H4 (cell line): ENCODE measurements at places on chromosomes 7 and 10. TPM values are rescaled to one million over a fixed set of nuclear protein-coding genes. Genes with fewer than 3 reads are reported as not detected.
A peak's percentile ranks its signal among the peaks of the same experiment; 100 is the strongest.

GRCh38 chr7:12865593-12865992 is 178.2 kb downstream of the ARL4A start:
- no peak for DNase-seq

DNA sequence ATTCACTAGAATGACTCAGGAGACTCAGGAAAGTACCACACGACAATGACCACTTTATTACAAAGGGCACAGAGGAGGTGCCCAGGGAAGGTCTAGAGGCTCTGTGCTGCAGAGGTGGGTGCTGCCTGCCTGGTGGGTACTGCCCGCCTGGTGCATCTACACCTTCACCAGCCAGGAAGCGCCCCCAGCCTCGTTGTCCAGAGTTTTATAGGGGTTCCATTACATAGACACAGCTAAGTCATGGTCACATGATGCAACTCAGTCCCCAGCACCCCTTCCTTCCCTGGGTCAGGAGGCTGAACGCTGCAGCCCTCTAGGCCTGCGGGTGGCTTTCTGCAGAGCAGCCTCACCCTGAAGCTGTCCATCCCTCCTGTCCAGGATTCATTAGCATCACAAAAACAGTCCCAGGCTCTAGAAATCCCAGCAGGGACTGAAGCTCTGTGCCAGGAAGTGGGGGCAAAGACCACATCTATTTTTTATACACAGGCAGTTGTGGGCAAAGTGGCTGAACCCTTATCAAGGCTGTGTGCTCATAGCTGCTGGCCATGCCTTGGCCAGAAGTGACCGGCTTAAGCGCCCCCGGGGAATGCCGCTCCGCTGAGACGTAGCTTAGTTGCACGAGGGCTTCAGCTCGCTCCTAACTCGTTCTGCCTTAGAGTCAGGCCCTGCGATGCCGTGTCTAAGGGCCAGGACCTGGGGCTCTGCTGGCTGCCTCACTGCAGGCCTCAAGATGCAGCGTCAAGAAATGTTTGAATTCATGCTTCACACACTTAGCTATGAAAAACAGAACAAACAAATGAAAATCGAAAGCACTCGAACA is 219.0 kb downstream of the GLRX3 start:
- DNase-seq: no peak

DNA sequence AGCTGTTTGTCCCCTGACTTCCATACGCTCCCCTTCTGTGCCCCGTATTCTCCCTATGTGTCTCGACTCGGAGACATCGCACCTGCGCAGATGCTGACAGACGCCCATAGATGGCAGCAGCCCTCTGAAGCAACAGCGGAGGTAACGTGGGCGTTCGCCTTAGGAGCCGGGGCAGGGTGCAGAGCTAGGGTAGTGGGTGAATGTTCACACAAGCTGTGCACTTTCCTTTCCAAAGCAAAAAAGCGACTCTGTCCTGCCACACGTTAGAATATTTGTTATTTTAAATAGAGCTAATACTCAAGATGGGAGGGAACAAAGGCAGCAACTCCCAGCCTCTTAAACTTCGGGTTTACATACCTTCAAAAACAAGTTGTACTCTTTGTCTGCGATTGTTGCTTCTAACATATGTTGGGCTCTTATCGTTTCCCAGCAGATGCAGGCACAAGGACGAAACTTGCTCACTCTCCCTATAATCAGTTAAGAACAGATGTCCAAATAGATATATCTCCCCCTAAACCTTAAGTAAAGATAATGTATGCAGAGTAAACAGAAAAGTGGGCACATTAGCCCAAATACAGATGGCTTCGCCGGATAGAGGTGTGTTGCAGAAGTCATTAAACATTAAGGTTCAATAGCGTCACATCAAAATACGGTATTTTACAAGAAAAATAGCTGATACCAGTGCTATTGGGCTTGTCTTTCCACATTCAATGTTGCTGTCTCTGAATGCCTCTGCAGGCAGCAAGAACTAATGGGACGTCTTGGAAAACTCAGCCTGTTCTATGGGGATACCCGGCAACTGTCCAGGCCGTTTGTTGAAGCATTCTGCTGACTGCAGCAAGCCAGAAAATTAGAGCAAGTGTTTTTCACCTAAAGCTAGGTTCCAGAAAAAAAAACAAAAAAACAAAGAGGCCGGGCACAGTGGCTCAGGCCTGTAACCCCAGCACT is 340.3 kb upstream of the PRKCQ start:
- peak; percentile 53 for DNase-seq

GRCh38 chr10:85916994-85917573 is 449.5 kb downstream of the GRID1 start:
- no peak for DNase-seq

DNA sequence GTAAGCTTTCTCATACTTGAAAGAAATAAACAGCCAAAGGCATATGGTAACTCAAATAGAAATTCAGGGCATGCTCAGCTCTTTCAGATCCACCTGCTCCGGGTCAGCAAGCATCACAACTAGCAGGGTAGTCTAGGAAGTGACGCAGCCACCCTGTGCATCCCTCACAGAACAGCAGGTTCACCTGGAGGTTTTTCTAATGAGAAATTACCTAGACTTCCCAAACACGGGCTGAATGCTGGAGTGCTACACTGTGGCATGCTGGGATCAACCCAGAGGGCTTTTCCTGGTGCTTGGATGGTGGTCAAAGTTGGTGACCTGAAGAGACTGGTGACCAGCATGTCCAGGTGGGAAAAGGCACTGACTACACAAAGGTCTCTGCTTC is 66.8 kb upstream of the DNAJB6 start:
- DNase-seq: no peak

DNA sequence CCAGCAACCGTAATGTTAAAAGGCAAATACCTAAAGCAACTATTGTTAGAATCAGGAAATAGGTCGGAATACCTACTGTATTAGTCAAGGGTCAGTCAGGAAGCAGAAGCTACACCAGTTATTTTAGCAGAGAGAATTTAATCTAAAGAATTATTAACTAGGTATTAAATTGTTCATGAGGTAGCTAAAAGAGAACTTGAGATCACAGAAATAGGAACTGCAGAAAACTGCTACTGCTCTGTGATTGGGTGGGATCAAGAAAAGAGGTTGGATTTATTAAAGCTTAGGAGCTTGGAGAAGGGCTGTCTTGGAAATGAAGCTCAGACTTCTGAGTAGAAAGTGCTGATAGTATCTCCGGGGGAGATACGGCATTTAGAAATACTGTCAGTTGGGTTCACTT is 20.0 kb upstream of the ZNF438 start:
- DNase-seq: no peak

GRCh38 chr7:53035499-53036412 is at the start of gene POM121L12:
Gene POM121L12, plus strand, starts transcription at chr7:53035633. Its CDS starts 39 bp downstream, at chr7:53035672.
- no peak for DNase-seq

- no peak for DNase-seq
Measured at GRCh38 chr10:128209862-128210214, 83.6 kb upstream of the MKI67 start.

GRCh38 chr10:81514811-81515210 is 360.2 kb upstream of the NRG3 start:
- DNase-seq: no peak

DNA sequence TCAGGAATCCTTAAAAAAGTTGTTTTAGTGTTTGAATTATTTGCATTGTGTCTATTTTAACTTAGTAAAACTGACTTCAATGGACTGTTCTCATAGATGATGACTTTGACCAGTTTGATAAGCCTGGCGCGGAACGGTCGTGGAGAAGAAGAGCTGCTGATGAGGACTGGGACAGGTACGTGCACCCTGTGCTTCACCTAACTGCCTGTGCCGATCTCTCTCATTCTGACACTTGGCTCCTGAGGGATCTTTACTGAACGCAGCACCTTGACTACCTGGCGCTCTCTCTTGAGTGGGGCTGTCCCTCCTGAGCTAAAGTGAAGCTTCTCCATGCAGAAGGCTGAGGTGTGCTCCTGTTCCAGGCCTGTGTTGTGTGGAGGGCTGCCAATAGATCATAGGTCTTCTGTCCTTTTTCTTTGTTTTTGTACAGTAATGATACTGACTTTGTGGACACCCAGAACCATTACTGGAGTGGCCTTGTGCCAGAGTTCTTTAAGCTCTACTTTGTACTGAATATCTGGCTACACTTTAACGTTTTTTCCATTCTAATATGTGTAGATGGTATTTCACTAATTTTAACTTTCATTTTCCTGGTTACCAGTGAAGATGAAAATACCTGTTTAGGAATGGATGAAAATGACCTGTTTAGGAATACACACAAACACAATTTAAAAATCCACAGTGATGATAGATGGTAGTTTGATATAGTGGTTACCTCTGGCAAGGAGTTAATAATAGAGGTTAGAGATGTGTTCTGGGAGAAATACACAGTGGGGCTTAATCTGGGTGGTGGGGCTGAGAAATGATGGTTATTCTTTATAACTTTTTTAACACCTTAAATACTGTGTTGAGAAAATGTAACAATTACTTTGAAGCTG is 20.9 kb downstream of the RBM33 start:
- DNase-seq: no peak

- DNase-seq: no peak
Measured at GRCh38 chr7:36925691-36926090, 201.4 kb upstream of the AOAH start.

DNA sequence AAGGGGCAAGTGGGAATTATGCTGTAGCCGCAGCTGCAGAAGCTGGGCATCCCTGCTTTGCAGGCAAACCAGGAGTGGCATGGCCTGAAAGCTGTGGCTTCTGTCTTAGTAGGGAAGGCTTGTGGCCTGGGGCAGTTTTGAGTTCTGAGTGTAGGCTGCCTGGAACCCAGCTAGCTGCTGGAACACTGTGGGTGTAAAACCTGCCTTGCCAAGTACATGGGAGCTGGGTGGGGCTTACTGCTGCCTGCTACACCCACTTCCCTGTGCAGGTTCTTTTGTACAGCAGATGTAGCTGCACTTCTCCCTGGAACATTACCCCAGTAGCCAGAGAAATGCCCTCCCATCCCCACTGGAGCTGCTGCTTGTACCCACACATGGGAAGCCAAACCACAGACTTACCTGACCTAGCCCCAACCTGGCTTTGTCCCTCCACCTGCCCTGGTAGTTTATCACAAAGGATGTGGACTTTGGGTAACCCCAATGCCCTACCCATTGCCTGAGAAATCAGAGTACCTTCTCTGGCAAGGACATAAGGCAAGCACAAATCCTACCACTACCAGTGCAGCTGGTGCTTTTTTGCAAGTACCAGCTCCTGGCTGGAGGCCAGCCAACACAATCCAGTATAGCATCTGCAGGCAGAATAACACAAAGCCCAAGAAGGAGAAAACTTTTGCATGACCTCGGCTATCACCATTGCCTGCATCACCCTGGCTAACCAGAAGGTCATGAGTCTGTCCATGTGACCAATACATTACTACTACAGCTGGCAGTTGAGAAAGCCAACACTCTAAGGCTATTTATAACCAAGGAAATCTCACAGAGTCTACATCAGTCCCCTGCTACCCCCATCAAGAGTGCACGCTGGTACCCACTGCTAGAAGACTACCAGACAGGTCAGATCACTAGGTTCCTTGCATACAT is 26.5 kb upstream of the PPP1R3A start:
- DNase-seq: no peak

DNA sequence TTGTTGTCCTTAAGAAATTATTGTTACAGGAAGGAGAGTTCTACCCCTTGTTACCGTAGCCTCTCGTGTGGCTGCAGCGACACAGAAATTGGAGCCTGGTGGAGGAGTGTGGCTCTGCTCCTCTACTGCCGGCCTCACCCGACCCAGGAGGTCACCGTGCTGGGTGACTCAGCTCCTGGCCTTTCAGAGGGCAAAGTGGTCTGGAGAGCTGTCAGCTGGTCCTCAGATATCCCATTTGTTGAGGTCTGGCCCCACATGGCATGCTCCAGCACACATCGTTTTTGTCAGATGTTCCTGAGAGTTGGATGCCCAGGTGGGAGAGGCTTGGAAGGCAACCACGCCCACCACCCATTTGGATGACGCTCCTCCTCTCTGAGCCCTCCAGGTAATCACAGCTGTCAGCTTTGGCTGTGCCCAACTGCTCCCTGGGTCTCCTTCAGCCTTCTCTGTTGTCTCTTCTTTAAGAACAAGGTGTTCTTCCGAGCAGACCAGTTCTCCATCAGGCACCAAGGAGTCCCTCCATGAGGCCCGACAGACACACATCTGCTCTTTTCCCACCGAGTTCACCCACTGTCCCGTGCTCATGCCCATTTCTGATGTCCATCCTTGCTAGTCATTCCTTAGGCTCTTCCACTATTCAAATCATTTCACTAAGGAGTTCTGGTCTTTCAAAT is 80.3 kb downstream of the RAMP3 start:
- DNase-seq: no peak

GRCh38 chr7:39880556-39880955 is 69.5 kb upstream of the CDK13 start:
- DNase-seq: no peak

GRCh38 chr7:151891182-151891581 is 14.3 kb upstream of the PRKAG2 start:
- DNase-seq: no peak

GRCh38 chr10:78779339-78779955 is 289.3 kb upstream of the ZMIZ1 start:
- peak; percentile 65 for DNase-seq

- no peak for DNase-seq
Measured at GRCh38 chr10:34190580-34190979, 624.5 kb downstream of the PARD3 start.

- DNase-seq: no peak
Measured at GRCh38 chr7:44667190-44667589, 60.8 kb downstream of the OGDH start.

DNA sequence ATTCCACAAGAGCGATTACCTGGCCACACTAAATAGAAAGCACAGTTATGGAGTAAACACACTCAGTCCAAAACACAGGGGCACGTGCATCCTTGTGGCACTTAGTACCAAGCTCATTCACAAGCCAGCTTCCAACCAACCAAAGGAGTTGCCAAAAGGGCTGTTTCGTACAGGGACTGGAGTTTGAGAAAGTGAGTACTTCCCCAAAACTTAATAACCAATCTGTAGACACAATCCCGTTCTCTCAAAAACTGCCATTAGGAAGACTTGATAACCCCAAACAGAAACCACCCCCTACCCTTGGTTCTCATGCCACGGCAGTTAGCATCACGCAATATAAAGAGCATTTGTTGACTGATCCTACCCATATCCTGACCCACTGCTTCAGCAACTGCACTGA is 166.2 kb upstream of the ASAH2 start:
- no peak for DNase-seq

GRCh38 chr7:32034052-32034451 is 36.2 kb downstream of the PDE1C start:
- DNase-seq: no peak

DNA sequence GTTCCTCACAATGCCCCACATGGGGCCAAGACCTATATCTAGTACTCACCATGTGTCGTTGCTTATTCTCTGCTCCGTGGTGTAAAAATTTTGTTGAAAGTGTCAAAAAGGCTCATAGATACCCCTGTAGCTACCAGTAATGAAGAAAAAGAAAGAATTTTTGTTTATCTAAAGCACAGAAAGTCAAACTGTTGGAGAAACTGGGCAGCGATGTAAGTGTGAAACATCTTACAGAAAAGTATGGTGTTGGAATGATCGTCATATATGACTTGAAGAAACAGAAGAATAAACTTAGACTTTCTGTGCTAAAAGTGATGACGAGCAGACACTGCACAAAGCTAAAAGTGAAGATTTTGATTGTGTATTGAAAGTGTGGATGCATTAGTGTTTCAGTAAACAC is 626.6 kb upstream of the GHITM start:
- no peak for DNase-seq

Gene HYAL4
- total RNA-seq: 0.37 TPM in 1 of 2 replicates, not detected in the other

Gene CYP3A7
- total RNA-seq: not detected in 2 replicates

Gene MSS51
- total RNA-seq: 0.12 TPM in 1 of 2 replicates, not detected in the other

Gene CALN1
- 6.5 and 8.4 TPM in 2 replicates for total RNA-seq

Gene GARS1
- total RNA-seq: 344 and 405 TPM in 2 replicates

Gene CTAGE8
- total RNA-seq: 0.16 and 0.17 TPM in 2 replicates

Gene ASAH2
- total RNA-seq: 0.31 and 3.8 TPM in 2 replicates

Gene CCL26
- total RNA-seq: 18.3 and 20.7 TPM in 2 replicates

Gene ASB13
- 9.1 and 11.3 TPM in 2 replicates for total RNA-seq

Gene VWC2
- total RNA-seq: 0.04 TPM in 1 of 2 replicates, not detected in the other

Gene OR2A1
- total RNA-seq: not detected in 2 replicates

Gene PDIA4
- 307 and 318 TPM in 2 replicates for total RNA-seq

Gene SEC31B
- 0.31 and 0.33 TPM in 2 replicates for total RNA-seq
